ENCODE measurements at places on chromosomes 4 and X.

GRCh38 chr4:87015416-87015815, 80.6 kb downstream of the AFF1 start:
- DNase-seq, result no peak

- no peak for DNase-seq
These were observed 643.7 kb downstream of the BCOR start for GRCh38 chrX:39453889-39454621.

GRCh38 chr4:47203593-47203992, 172.2 kb downstream of the GABRB1 start:
- no peak for DNase-seq

DNA sequence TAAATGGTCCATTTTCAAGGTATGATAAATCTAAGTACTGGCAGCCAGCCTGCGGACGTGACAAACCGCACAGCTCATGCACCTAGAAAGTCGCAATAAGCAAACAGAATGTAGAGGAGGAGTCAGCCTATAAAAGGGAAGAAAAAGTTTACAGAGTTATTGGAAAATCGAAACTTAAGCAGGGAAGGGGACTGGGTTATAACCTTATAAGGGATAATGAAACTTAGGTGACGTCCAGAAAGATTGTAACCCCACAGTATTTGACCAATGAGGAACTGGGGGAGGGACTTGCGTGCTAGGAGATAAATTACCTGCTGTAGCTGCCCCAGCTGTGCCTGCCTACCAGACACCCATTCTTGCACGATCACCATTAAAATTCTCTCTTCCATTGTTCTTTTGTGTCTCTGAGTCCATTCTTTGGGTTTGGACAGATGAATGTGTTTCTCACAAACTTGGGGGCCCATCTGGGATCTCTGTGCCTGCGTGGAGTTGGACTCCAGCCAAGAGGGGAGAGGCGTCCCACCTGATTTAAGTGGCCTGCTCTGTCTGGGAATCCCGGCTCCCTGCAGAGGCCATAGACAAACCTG, 61.0 kb downstream of the ZCCHC12 start:
- no peak for DNase-seq

GRCh38 chr4:82419451-82419850, 10.8 kb downstream of the HNRNPDL start:
- DNase-seq, result no peak

GRCh38 chr4:176102414-176103063, 36.9 kb downstream of the WDR17 start:
- no peak for DNase-seq

DNA sequence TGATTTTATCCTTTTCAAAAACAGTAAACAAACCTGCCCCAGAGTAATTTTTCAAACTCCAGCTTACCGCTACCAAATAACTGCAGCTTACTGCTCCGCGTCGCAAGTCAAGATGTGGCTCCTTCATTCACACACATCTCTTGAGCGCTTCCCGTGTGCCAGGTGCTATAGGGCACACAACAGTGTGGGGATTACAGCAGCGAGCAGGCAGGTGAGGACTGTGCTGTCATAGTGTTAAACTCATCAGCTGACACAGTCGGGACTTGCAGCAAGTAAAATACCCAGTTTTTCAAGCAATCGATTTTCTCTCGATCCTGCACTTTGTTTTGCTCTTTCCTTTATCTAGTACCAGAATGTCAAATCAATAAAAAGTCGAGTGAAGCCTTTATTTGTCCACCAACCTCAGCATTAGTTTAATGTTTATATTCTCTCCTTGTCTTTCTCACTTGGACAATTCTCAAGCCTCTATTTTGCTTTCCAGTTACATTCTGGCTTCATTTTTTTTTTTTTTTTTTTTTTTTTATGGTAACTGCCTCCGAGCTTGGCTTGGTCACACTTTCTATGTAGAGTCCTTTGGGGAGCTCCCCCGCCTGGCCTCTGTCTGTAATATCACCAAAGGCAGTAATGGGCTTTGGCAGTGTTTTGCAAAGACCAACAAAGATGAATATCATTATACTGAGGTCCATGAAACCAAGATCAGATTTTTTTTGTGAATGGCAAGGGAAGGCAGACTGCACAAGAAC, 8.3 kb upstream of the ASB5 start:
- DNase-seq, result no peak

DNA sequence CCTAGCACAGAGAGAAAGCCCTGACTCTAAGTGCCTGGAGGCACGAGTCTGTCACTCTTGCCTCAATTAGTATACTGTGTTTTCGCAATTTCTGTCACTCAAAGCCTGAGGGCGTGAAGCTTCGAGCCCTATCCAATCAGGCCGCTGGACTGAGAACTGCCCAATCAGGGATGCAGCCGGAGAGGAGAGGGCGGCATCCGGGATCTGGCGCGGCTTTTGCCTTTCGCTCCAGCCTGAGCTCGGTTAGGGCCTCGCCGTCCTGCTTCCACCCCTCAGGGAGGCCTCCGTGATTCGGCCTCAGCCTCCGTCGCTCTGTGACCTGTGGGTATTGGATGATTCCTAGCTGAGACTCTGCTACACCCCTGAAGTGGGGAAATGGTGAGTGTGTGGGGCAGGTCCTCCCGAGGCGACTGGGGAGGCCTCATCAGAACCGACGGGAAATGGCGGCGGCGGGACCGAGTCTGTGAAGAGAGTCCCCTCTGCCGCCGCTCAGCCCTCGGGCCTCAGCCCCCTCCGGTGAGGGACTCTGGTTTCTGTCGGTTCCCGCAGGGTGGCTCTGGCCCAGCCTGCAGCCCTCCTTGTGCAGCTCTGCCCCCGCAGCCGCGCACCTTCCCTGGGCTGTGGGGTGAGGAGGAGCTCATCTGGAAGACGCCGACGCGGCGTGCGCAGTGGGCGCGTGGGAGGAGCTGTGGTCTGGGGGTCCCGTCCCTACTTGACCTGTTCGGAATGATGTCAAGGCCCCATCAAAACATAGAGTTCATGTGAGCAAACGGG, 48.5 kb downstream of the ZNF141 start:
- no peak for DNase-seq

GRCh38 chr4:168724243-168724642, 227.4 kb downstream of the PALLD start:
- no peak for DNase-seq

- no peak for DNase-seq
These were observed 7.2 kb downstream of the NBDY start for GRCh38 chrX:56736219-56736618.

- no peak for DNase-seq
These were observed 682.6 kb upstream of the GNPDA2 start for GRCh38 chr4:45408996-45409395.

DNA sequence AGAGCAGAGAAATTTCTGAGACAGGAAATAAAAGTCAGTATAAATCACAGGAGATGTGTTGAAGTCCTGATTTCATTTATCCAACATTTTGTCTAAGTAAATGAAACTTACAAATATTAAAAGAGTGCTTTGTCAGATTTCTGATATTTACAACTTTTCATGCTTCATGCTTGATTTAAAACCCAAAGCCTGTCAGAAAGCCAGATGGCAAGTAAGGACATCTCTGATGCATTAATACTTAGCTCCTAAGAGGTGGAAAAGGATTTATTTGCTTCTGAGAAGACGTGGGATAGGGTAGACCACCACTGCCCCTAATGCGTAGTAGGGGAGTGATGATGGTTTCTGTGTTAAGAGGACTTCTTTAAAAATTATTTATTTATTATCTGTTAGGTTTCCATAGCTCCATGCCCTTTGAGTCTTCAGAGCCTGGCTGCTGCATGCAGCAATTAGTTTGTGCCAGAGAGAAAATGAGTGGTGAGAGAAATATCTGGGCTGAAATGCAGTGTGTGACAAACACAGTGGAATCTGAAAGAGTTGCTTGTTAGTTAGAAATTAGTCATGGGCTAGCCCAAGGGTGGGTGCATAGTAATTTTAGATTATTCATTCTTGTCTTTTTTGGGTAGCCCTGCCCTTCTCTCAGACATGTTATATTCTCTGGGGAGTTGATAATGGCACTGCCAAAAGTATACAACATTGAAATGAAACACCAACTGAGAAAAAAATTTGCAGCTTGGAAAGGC, 333.8 kb downstream of the C4orf33 start:
- no peak for DNase-seq

DNA sequence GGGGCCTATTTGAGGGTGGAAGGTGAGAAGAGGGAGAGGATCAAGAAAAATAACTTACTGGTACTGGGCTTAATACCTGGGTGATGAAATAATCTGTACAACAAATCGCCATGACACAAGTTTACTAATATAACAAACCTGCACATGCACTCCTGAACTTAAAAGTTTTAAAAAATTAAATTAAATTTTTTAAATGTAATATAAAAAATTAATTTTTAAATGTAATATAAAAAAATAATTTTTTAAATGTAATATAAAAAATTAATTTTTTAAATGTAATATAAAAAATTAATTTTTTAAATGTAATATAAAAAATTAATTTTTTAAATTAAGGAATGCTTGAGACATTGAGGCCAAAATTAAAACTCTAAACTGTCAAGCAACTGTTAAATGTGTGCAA, 124.3 kb upstream of the GALNT7 start:
- no peak for DNase-seq

GRCh38 chr4:133600008-133600407, 450.9 kb downstream of the PCDH10 start:
- no peak for DNase-seq

- DNase-seq, result no peak
These were observed 47.6 kb downstream of the SPIN3 start for GRCh38 chrX:56947699-56948098.

DNA sequence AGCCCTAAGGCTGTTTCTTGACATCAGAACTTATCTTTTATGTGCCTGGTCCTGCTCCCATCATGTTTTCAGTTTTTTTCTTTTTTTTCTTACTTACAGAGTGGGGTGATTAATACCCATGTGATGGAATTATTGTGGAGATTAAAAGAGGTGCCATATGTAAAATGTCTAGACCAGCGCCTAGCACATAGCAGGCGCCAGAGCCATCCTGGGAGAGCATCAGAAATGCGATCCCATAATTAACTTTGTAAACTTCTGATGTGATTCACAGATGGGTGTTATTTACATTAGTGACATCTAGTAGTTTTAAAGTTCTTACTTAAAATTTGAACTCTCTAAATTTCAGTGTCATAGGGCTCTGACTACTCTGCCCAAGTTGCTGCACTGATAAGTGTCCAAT, 66.2 kb upstream of the PGRMC2 start:
- no peak for DNase-seq

DNA sequence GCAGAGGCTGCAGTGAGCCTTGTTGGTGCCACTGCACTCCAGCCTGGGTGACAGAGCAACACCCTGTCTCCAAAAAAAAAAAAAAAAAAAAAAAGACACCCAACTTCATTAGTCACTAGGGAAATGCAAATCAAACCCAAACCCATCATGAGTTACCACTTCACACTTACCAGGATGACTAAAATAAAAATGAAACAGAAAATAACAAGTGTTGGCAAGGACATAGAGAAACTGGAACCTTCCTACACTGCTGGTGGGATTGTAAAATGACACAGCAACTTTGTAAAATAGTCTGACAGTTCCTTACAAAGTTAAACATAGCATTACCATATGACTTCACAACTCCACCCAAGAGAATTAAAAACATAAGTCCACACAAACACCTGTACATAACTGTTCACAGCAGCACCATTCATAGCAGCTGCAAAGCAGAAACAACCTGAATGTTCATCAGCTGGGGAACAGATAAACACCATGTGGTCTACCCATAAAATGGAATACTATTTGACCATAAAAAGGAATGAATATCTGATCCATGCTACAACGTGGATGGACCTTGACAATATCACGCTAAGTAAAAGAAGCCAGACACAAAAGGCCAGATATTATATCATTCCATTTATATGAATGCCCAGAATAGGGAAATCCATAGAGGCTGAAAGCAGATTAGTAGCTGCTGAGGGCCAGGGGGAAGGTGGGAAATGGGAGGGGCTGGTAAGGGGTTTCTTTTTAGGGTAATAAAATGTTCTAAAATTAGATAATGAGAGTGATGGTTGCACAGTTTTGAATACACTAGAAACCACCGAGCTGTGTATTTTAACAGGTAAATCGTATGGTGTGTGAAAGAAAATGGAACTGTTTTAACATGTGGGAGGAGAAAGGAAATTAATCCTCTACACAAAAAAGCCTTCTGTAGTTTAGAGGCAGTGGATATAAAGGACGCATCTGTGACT, 18.3 kb downstream of the CD99L2 start:
- no peak for DNase-seq

GRCh38 chr4:121674696-121675095, 22.1 kb downstream of the ANXA5 start:
- no peak for DNase-seq

DNA sequence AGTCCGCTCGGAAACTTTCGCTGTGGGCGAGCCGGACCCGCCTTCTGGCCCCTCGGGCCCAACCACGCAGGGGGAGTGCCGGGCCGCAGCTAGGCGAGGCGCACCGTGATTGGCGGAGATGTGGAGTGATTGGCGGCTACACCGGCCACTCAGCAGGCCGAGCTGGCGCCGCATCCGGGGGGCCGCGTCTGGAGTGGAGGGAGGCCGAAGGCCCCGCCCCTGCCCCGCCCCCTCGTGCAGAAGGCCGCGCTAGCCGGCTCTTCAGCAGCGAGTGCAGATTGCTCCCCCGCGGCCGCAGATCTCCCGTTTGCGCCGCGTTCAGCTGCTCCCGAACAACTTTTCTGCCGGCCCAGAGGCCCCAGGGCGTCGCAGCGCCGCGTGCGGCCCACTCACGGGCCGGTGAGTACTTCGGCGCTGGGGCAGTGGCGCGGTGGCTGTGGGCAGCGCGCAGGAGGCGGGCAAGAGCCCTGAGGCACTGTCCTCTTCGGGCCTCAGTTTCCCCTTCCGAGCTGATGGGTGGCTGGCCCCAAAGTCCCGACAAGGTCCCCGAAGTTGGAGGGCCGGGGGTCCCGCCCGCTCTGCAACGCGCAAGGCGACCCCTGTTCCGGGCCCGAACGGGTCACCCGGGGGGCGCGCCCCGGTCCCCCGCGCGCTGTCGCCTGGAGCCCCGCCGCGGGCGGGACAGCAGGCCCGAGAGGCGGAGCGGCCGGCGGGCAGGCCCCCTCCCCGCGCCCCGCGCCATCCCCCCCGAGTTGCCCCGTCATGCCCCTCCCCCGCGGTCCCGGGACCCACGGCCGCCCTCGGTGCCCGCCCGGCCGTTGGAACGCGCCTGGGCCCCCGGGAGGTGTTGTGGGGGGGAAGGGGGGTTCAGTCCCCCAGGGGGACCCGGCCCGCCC, at the start of gene WFS1:
Gene WFS1, plus strand, starts transcription at position 235 of the 896 bp plus-strand sequence. CDS start 7,606 bp downstream, outside the sequence.
- DNase-seq, result peak; percentile 96

- no peak for DNase-seq
These were observed 177.8 kb downstream of the NPFFR2 start for GRCh38 chr4:72209600-72209999.

DNA sequence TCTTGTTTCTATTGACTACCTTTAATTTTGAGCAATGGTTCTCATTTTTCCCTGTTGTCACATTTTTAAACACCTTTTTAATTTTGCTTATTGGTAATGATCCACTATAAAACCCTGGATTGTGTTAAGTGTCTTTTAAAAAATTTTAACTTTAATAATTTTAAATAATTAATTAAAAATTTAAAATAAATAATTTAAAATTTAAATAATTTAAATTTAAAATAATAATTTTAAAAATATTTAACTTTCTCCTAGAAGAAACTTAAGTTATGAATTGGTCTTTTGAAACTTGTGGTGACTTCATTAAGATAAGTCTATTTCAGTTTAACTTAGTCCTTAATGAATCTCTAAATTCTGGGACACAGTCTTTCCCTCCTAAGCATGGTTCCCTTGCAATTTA, 566.3 kb upstream of the GALNTL6 start:
- no peak for DNase-seq

GRCh38 chr4:53614591-53614990, 23.3 kb upstream of the LNX1 start:
- DNase-seq, result no peak

GRCh38 chr4:118850488-118851173, 14.7 kb upstream of the SEC24D start:
- DNase-seq, result no peak

Measured in activated naive CD4-positive, alpha-beta T cell (primary cell).